ENCODE measurements at places on chromosomes 2 and 18.

- no peak for DNase-seq
These were observed 38.5 kb downstream of the MREG start for GRCh38 chr2:215974700-215975429.

- DNase-seq = no peak
These were observed 87.8 kb downstream of the LYPD1 start for GRCh38 chr2:132581991-132582738.

DNA sequence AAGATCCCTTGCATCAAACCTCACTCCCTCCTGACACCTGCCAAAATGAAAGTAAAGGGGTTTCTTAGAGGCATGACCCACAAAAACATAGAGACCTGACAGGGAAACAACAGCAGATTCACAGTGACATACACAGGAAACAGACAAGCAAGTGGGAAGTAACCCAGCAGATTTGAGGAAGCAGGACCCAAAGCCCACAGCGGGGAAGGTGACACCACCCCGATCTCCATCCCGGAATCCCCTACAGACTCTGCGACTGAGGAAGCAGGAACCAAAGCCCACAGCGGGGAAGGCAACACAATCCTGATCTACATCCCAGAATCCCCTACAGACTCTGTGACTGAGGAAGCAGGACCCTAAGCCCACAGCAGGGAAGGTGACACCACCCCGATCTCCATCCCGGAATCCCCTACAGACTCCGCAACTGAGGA lies 21.6 kb downstream of the CIB4 start:
- DNase-seq = no peak

DNA sequence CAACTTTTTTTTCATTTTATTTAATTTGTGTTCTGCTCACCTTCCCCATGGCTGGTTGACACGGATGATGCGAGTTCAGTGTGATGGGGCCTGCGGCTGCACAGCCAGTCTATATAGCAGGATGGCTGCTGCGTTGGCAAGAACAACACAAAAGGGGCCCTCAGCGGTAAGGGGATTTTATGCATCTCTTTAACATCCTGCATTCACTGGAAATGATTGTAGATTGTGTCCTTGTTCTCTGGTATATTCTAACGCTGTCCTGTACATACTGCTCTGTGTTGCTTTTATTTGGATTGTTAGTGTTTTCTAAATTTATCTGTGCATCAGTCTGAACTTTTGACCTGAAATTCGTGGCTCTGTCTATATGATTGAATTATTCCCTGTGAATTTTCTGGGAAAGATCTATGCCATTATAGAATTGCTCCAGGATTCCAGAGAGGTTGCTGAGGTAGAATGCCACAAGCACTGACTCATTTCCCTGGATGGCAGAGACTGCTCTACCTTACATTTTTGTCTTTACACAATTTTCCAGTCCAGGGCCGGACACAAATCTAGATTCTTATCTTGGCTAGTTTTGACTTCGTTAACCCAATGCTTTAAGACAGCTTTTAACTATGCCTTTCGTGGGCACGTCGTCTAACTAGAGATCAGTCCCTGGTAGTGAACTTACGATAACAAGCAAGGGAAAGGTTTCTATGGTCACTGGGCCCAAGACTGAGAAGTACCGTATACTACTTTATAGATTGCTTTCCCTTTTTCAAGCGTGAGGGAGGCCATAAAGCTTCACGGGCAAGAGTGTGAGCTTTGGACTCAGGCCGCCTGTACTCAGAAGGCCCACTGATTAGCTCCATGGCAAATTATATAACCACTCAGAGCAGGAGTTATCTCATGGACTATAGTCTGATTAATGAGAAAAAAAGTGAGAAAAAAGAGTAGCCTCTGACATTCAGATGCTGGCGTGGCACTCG lies at the start of gene CRYGC:
Gene CRYGC, minus strand, starts transcription at position 85 of the 968 bp plus-strand sequence. Its CDS starts 36 bp downstream, at position 49.
- DNase-seq = no peak

- DNase-seq = no peak
These were observed 3.0 kb upstream of the CHMP3 start for GRCh38 chr2:86566158-86566820.

DNA sequence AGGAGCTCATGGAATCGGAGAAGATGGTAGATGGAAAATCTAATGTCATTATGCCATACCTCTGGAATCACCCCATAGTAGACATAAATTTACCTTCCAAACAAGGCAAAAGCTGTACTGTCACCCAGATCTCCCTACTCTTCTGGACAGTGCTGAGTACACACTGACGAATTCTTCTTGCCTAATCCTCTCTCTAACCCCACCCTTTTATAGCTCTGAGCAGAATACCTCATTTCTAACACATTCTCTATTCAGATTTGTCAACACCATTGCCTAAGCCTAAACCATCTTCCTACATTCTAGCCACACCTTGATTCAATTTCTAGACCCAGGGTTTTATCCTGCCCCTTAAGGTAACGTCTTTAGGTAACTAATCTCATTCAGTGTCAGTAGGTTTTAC lies 321.0 kb upstream of the NRP2 start:
- DNase-seq = no peak

DNA sequence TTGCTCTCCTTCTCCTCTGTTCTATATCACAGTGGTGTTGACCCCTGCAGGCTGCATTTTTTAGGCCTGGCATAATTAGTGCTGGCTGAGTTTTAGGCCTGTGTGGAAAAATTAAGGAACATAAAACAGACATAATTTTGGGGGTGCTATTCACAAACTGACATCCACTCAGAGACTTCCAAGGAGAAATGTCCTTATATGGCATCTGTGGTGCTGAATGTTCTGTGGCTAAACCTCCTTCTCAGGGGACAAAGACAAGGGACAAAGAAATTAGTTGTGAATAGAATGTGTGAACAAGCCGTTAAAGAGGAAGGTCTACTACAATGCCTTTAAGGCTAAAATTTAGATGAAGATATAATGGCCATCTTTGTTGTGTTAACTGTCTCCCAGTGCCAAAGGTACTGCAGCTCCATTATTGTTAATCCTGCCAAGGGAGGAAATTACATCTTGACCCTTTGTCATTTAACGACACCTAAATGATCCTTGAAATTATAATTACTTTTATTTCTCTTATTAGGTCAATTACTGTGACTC lies 870.0 kb upstream of the CHAC2 start:
- no peak for DNase-seq

- peak; percentile 72 for DNase-seq
These were observed 32.0 kb upstream of the GPR55 start for GRCh38 chr2:230956827-230957755.

GRCh38 chr2:144780983-144781382 lies 261.1 kb upstream of the ZEB2 start:
- no peak for DNase-seq

GRCh38 chr18:12990123-12990475 lies 1.1 kb upstream of the CEP192 start:
- no peak for DNase-seq

DNA sequence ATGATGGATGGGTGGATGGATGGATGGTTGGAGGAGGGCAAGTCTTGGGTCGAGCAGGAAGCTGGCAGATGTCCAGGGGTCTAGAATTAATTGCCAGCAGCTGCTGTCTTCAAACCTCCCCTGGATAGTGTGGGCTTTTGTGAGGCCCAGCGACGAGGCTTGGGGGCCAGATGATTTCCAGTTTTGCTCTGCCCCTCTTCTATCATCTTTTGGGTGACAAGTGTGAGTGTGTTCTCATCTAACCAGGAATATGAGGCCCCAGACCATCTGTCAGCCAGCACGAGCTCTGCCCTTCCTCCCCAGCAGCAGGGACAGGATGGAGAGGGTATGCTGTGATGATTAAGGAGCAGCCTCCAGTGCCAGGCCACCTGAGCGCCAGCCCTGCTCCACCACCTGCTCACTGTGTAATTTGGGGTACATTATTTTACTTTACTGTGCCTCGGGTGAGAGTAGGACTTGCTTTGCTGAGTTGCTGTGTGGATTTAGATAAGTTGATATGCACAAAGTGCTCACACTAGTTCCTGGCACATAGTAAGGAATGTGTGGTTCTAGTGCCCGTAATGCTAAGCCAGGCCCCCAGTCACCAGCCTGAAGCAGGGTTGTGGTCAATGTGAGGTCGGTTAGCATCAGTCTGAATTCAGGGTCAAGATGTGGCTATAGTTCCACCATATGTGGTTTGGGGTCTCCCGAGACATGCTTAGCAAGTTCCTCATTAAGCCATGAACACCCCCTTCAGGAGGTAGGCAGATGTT lies 251.1 kb downstream of the CYP26B1 start:
- DNase-seq = no peak

DNA sequence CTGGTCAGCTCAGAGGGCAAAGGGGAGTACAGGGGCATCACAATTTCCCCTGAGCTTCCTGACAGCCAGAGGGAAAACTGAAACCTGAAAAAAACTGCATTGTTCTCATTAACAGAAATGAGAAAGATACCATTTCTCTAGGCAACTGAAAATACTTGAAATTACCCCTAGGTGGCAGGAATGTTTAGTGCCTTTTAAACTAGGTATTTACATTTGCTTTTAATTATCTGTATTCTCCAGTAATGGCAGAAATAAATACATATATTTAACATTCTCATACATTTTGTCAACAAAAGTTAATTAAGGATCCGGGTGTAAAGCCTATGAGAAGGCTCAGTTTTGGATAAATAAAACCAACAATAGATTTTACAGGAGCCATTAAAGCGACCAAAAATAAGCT lies 34.5 kb downstream of the RPL31 start:
- DNase-seq = no peak

GRCh38 chr2:177030451-177031105 lies 182.0 kb upstream of the HNRNPA3 start:
- no peak for DNase-seq

DNA sequence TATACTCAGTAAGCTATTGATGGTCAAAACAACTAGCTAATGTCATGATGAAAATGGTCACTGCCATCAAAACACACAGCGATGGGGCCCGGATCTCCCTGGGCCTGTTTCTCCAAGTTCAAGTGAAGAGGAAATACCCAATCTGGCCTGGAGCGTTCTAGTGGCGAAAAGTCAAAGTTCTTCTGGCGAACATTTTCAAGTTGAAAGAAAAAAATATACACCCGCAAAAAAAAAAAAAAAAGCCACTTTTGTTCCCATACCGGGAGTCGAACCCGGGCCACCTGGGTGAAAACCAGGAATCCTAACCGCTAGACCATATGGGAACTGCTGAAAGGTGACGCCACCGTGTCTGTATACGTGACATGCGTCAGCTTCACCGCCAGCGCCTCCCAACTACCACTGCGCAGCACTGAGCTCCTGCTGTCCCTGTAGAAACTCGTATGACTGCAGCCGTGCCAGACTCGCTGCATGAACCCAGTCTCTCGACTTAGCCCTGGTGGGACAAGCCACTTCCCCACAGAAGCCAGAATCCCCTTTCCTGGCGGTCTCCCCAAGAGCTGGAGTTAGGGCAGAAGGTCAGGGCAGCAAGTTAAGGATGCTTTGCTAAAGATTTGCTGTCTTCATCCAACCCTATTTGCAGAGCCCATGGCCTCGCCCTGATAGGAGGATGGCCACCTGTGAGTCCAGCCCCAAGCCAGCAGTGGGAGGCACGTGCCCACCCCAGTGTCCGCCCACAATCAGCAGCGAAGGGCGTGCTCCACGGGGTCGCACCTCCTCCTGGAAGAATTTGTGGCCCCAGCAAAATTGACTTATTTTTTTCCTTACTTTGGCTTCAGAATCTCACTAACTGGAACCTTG lies 5.6 kb upstream of the IMP4 start:
- peak; percentile 93 for DNase-seq

DNA sequence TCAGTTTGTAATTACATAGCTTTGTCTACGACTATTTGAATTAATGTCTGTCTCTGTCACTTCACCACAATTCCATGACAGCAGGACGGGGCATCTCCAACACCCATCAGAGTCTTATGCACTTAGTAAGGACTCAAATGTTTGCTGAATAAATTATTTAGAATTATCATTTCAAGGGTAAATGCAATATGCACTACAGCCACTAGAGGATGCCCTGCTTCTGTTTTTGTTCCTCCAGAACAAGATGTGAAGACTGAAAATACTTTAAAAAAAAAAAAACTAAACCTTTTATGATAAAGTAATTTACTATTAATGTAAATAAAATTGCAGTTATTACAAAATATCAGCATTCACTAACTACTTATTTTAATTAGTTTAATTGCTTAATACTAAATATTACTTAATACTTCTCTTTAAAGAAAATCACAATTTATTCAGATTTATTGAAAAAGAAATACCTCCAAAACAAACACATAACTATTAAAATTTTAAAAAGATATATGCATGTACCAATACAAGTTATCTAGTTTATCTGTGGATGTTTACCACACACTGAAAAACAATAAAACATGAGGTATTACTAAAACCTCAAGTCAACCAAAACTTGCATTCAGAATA lies 3.2 kb downstream of the PIGN start:
- peak; percentile 30 for DNase-seq

DNA sequence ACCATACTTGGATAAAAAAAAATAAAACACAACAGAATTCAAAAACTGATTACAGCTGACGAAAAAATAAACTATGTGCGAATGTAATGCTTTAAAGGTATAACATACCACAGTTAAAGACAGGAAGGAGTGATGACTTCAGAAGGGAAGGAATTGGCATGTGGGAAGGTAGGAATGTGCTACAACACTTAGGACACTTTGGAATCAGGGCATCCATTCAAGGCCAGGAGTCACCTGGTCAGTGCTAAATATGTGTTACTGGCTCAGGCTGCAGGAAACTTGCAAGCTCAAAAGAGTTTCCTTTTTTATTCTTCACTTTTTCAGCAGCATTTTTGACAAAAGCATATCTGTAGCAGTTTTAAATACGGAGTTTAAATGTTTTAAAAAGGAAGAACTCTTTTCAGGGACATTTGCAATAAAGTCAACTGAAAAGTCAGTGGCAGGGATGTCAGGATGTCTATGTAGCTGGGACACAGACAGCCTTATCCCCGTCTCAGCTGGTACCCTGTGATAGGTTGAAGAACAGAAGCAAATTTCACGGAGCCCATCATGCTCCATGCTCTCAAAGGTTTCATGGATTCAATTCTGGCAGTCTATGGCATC lies 138.0 kb upstream of the KLHL14 start:
- DNase-seq = no peak

DNA sequence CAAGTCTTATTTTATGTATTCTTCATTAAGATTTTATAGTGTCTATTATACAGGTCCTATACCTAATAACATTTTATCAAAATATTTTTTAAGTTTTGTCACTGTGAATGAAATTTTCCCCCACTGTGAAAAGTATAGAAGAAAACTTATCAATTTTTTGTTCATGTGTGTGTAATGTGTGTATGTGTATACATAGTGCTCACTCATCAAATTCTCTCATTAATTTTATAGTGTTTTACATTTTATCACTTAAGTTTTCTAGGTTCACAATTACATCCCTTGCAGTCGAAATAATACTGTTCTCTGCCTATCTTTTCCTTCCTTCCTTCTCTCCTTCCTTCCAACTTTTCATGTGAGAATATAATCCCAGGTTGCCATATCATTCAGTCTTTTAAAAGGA lies 93.2 kb upstream of the FBXO11 start:
- no peak for DNase-seq

GRCh38 chr2:207787017-207787416 lies 17.3 kb upstream of the FZD5 start:
- DNase-seq = no peak

- no peak for DNase-seq
These were observed 53.2 kb downstream of the ICA1L start for GRCh38 chr2:202818321-202818720.

- DNase-seq = no peak
These were observed 23.1 kb upstream of the INSIG2 start for GRCh38 chr2:118065015-118065706.

GRCh38 chr2:172372436-172372835 lies 55.0 kb upstream of the ITGA6 start:
- DNase-seq = no peak
